ENCODE measurements at places on chromosomes 7 and 10.

DNA sequence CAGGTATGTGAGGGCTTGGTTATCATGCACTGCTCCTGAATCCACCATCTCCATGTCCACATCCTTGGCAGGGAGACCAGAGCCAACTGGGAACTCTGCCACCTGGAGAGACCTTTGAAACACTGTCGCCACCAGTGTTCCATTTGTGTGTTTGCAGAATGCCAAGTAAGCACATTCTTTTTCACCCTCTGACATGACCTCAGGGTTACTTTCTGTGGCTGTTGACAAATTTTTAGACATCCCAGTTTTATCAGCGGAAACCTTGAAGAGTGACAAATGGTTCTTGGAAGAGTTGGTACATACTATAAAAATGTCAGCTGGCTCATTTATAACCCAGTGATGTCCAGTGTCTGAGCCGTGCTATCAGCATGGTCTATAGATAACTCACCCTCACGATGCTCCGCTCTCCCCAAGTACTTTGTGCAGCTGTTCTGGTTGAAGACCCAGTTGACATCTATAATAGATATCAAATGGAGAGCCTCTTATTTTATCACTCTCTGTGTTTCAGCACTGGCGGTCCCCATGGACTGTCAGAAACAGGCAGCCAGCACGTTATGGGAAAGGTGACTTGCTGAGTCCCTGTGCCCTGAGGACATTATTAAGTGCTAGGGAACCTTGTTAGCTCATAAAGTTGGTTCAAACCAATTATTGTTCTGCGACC, 563.1 kb upstream of the GALNT17 start:
- no peak for DNase-seq

DNA sequence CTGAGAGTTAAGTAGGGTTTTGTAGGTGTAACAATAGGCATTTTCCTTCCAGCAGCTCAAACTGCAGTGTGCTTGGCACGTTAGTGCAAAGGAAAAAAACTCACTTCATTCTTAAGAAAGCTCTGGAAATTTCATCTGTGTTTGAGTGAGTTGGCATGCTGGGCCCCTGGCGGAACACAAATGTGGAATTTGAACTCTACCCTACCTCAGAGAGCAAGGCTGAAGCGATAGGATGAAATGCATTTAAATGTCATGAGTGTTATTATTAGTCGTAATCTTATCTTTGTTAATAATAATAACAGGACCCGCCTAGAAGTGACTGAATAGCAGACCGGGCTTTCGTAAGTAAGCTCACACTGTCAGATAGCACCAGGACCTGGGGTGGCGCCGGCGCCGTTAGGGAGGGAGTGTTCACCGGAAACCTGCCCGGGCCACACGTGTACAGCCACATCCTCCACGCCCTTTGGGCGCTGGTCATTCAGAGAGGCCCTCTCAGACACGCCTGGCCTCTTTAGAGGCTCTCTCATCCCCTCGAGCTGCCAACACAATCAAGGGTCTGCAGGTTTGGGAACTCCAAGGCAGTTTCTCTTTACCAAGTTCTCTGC, 63.5 kb downstream of the GRK5 start:
- peak; percentile 52 for DNase-seq

- no peak for DNase-seq
Measured at GRCh38 chr10:70740406-70741288, 44.5 kb downstream of the TBATA start.

GRCh38 chr10:117551330-117552155, 9.0 kb downstream of the EMX2 start:
- DNase-seq: no peak

GRCh38 chr7:40199076-40199802, 64.4 kb downstream of the SUGCT start:
- no peak for DNase-seq

DNA sequence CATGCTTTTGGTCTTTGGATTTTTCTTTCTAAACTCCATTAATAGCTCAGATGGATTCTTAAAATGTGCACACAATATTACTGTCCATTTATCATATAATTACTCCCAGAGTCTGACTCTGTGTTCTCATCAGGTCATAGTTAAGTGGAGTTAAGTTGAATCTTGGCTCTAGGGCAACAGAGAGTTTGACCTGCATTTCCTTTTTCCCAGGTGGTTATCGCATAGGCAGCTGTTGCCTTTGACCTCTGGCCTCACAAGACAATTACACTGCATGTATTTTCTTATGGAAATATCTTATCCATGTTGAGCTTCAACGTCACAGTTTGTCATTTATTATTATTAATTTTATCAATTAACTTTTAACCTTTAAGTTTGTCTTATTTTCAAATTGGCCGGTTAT, 237.5 kb upstream of the HGF start:
- no peak for DNase-seq

DNA sequence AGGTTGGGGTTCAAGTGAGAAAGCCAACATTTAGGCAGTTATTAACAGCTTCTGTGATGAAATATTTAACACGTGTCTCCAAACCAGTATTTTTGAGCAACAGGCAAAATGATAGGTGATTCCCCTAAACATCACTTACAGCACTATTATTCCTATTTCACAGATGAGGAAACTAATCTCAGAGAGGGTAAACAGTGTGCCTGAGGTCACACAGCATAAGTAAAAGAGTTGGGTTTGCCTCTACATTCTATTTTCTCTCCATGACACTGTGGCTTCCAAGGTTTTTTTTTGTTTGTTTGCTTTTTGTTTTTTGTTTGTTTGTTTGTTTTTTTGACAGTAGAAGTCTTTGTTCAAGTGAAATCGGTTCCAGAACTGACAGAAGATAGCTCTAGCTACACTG, 43.2 kb upstream of the PDCD4 start:
- no peak for DNase-seq

GRCh38 chr10:66843396-66843795, 82.4 kb upstream of the LRRTM3 start:
- no peak for DNase-seq

GRCh38 chr10:73995035-73995358, 2.9 kb upstream of the VCL start:
- DNase-seq: no peak

DNA sequence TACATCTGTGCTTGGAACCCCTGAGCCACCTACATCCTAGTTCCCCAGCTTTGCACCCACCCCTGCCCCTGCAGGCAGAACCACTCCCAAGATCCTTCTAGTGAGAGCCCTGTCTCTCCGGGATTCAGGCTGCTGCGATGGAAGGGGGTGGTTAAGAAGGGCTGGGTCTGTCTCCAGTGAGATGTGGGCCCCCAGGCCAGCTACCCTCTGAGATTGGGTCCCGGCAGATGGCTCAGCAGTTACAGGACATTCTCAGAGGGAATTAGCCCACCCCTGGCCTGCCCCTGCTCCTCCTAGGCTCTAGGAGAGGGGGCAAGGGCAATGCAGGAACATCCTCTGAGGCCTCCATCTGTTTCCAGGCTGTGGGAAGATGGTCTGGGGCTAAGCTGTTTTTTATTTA, 27.7 kb downstream of the SLC29A3 start:
- no peak for DNase-seq

GRCh38 chr7:77330169-77330882, 85.8 kb downstream of the GSAP start:
- no peak for DNase-seq

GRCh38 chr10:129108378-129108777, 358.7 kb upstream of the MGMT start:
- no peak for DNase-seq

Measured in stimulated activated CD4-positive, alpha-beta T cell treated with anti-CD3 and anti-CD28 coated beads, TNF-alpha, amount 100 ng/mL, for 24 hours (primary cell).